ENCODE measurements at places on chromosomes 11 and 22.

DNA sequence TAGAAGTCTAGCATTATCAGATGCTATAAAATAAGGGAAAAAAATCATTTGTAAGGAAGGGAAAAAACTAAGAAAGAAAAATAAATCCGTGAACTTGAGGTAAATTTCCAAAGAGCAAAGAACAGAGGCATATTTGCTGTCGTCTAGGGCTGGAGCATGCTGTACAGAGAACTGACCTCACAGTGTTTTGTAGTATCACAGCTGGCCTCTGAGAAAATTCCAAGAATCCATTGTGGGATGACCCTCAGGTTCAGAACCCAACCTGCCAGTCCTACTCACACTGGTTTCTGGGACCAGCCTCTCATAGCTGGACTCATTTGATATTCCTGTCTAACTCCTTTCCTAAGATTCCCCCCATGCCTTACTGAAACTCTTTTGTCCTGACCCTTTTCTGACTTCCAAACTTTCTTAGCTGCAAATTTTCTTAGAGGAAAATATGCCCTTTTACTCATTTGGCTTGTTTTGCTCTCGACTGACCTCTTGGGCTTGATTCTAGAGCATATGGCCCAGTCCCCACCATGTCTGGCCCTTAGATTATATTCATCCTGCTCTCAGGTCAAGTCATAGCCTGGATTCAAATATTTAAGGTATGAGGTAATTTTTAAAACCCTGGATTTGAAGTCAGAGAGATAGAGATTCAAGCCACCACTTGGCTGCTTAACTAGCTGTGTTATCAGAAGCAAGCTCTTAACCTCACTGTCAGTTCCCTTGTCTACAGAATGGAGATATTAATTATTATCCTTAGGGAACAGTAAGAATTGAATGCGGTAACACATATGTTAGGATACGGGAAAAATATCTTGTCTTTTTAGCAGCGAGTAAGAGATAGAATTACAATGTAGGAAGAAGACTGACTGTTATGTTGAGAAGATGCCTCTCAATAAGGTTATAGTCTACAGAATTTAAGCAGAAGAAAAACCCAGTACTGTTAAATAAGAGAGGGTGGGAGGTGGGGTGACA is 89.7 kb upstream of the KCNA4 start:
- no peak for DNase-seq

DNA sequence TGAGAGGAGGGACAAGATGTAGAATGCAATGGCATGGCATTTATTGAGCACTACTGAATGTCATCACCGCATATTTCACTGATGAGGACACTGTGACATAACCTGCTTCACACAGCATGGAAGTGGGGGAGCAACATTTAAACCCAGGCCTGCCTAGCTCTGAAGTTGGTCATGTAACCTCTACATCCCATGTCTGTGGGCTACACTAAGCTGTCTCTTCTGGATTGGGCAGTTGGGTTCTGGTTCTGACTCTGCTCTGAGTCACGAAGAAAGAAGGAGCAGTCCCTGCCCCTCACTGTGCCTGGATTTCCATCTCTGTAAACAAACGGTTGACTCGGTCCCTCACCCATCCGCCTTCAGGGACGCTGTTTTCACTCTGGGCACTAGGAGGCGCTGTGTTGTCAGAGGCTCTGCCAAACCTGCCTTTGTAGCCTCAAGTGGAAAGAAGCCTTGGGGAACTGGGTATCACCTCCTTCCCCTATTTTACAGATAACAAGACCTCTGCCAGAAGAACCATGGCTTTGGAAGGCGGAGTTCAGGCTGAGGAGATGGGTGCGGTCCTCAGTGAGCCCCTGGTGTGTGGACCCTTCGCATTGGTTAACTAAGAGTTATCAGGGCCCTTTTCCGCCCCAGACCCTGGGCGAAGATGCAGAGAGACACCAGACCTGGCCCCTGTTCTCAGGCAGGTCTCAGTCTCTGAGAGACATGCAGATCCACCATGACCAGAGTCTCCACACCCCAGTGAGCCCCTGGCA is 12.7 kb upstream of the ARHGEF17 start:
- peak; percentile 54 for DNase-seq

DNA sequence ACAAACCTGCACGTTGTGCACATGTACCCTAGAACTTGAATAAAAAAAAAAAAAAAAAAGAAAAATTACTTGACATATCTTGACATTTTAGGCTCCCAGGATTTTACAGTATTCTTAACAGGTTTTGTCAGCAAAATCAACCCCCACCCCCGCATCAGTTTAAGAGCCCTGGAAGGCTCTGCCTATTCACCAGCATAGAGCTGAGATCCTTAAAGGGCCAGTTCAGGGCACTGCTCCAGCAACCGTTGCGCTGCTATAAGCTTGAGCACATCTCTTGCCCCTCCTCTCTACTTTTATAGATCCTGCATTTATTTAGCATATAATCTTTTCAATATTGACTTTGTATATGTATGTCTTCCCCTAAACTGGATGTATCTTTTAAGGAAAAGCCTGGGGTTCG is 697 bp upstream of the PAFAH1B2 start:
- no peak for DNase-seq

DNA sequence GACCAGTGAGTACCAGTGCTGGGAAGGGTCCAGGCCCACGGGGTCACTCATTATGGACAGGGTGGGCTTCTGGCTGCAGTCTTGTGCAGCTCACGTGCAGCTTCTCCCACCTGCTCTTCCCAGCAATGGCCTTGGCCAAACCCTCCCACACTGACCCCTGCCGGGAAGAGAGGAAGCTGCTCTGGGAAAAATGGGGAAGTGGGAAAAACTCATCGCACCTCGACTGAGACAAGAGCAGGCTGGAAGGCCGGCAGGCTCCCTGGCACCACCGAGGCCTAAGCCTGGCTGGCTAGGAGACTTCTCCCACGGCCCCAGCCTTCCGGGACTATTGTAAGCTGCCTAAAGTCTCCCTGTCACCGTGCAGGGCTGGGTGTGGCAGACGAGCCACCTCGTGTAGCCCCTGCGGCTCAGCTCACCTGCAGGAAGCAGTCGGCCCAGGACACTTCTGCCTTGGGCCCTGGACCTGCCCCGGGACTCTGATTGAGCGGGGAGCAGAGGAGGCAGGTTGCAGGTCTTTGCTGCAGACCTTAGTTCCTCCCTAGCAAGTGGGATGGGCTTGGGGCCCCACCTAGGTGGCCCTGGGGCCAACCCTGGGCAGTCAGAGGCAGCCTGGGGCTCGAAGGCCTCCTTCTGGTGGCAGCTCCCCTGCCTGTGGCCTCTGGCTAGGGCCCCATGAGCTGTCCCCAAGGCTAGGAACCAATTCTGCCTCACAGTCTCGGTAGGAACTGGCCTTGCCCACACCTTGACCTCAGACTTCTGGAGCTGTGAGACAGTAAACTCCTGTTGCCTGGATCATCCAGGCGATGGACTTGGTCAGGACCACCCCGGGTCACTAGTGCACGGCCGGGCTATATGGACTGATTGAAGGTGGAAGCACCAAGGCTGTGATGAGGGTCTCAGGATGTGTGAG is 23.1 kb downstream of the MRGPRG start:
- DNase-seq = no peak

DNA sequence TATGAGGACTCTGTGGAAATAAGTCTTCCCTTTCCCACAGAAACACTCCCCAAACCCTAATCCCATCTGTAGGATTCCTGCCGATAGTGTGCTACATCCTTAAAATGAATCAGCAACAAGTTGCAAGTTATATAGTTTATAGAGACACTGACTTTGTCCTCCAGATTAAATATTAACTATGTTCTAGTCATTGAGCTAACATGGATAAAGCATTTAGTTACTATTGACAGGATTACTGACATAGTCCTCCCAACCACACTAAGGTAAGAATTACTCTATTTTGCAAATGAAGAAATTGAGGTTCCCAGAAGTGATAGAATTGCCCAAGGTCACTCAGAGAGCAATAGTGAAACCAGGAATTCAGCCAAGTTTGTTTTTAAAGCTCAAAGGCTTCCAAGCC is 1.9 kb downstream of the OR52M1 start:
- DNase-seq = no peak

DNA sequence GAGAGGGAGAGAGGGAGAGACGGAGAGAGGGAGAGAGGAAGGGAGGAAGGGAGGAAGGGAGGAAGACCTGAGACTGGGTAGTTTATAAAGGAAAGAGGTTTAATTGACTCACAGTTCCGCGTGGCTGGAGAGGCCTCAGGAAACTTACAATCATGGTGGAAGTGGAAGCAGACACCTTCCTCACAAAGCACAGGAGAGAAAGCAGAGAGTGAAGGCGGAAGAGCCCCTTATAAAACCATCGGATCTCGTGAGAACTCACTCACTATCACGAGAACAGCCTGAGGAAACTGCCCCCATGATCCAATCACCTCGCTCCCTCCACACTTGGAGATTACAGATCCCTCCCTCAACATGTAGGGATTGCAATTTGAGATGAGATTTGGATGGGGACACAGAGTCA is 12.2 kb upstream of the CARS1 start:
- no peak for DNase-seq

- no peak for DNase-seq
These were observed 340.7 kb downstream of the LARGE1 start for GRCh38 chr22:33579448-33580093.

DNA sequence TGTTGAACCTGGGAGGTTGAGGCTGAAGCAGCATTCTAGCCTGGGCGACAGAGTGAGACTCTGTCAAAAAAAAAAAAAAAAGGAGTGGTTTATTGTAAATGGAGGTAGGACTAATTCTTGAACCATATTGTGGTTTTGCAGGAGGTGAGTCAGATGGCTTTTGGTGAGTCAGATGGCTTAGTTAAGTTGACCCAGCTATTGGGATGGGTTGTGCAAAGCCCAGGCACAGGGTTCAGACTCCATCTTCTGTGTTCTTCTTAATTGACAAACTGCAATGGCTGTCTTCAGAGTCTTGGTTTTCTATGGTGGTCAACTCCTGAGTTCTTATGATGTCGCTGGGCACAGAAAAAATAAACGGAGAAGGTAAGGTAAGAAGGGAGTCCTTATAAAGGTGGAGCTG is 182.7 kb downstream of the ADAMTS15 start:
- DNase-seq = no peak

DNA sequence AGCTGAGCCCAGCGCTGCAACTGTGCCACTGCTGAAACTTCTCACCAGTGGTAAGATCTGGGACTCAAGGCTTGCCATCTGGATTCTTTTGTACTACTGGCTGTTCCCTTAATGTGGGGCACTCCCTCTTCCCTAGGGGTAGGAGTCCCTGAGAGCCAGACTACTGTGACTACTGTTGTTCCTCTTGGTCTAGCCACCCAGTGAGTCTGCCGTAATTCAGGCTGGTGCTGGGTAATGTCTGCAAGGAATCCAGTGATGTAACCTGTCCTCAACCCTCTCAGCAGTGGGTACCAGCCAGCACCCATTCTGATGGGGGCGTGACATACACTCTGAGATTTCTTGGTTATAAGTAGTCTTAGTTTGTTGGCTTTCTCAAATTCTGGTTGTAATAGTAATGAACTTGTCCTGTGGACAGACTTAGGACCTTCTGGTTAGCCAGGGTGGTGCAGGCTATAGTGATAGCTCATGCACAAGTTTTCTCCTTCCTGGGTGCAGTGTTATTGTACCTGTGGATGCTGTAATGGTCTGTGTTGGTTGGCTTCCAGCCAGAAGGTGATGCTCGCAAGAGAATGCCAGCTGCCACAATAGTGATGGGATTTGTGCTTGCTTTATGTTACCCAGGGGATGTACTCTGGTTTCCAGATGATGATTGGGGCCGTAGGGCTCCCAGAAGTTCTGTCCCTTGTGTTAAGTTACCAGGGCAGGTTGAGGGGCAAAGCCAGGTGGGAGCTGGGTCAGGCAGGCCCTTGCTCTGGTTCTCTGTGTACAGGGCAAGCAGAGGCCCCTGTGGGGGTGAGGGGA is 65.5 kb downstream of the ARHGAP42 start:
- DNase-seq = peak; percentile 6

- no peak for DNase-seq
These were observed 36.9 kb downstream of the LINC01488 start for GRCh38 chr11:69518081-69518950.

DNA sequence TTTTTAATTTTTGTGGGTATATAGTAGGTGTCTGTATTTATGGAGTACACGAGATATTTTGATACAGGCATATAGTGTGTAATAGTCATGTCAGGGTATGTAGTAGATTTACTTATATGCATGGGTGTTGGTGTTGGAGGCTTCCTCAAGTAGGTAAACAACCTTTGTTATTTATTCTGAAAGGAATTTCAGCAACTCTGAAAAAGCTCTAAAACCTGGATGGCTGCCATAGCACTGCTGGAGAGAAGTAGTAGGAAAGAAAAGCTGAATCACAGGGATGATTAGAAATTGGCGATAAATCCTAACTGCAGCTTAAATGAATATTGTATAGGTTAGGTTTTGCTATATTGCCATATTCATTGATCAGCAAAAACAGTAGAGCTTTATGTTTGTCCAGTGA is 44.4 kb upstream of the ST14 start:
- DNase-seq = no peak

GRCh38 chr11:97454988-97455387 is 1065.2 kb downstream of the JRKL start:
- peak; percentile 62 for DNase-seq

DNA sequence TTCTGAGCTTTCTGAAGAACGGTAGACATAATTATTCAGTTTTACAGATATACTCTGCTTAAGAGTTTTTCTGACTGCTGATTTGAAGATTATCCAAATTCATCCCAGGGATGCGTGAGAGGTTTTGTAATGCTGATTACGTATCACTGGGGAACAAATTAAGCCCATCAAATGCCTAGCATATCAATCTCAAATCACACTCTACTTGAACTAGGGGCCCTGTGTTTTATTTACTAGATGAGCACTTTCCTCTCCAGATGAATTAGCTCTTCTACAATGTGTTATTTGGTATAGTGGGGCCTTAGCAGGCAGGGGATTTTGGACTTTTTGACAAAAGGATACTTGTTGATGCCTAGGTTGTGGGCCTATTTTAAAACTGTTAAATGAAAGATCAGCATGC is 177.9 kb downstream of the JRKL start:
- no peak for DNase-seq

DNA sequence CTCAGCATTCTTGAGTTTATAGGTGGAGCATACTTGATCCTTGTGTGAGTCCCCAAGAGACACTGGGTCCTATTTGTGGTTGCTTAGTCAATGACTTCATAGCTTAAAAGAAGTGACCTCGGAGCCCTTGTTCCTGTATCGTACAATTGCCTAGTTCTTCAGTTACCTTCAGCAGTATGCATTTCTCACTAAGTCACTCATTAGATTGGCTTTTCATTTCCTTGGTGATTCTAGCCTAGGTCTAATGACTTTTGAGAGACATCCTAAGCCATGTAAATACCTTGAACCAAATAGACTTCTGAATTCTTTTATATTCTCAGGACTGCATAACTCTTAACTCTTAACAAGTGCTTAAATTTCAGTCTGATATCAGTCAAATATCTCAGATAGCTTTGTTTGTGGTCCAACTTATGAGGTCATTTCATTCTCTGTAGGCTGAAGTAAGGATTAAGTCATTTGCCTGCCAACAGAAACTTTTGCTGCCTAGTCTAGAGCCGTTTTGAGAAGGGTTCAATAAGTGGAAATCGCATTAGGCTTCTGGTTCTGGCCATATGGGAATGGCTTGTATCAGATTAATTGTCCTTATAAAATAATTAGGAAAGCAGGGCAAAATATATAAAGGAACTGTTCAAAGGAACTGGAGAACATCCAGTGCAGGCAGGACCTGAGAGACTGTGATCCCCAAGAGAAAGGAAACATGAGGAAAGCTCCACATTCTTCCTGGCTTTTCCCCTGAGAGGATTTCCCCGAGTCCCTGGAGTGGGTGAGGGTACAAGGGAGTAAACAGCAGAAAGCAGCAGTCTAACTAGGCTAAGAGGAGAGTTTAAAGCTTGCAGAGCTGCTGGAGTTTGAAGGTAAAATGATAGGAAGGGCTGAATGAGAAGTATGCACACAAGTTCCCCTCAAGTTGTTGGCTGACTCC is 39.9 kb downstream of the TRAF6 start:
- no peak for DNase-seq
